Right lobe of liver (tissue), 6 donors: ENCODE measurements at places on chromosomes 3 and 15. TPM values are rescaled to one million over a fixed set of nuclear protein-coding genes. Genes with fewer than 3 reads are reported as not detected.

The ALDH1A3 gene
- 7.8 TPM for total RNA-seq

DNA sequence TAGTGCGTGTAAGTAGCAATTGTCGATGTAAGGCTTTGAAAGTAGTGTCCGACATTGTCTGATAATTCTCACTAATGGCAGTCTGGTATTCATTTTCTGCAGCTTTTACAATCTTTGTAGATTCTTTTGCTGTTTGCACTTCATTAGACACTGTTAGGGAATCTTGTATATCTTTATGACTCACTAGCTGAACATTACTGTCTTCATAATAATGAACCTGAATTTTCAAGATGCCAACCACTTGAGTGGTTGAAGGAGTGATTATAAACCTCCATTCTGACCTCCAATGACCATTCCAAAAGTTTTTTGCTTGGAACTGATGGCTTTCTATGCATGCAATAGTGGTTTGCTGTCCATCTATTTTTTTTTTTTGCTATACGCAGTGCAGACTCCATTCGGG is 76.4 kb upstream of the MFGE8 start:
- DNase-seq: no peak

DNA sequence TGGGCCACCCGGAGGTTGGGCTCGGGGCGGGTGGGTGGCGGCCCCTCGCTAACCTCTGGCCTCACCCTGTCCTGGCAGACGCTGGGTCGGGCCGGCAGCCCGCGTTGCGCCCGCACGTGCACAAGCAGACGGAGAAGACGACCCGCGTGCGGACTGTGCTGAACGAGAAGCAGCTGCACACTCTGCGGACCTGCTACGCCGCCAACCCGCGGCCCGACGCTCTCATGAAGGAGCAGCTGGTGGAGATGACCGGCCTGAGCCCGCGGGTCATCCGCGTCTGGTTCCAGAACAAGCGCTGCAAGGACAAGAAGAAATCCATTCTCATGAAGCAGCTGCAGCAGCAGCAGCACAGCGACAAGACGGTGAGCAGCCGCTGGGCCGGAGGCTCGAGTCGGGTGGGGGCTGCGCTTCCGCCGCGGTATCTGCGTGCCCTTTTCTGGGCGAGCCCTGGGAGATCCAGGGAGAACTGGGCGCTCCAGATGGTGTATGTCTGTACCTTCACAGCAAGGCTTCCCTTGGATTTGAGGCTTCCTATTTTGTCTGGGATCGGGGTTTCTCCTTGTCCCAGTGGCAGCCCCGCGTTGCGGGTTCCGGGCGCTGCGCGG is 3.7 kb downstream of the ISL2 start:
- DNase-seq: no peak

DNA sequence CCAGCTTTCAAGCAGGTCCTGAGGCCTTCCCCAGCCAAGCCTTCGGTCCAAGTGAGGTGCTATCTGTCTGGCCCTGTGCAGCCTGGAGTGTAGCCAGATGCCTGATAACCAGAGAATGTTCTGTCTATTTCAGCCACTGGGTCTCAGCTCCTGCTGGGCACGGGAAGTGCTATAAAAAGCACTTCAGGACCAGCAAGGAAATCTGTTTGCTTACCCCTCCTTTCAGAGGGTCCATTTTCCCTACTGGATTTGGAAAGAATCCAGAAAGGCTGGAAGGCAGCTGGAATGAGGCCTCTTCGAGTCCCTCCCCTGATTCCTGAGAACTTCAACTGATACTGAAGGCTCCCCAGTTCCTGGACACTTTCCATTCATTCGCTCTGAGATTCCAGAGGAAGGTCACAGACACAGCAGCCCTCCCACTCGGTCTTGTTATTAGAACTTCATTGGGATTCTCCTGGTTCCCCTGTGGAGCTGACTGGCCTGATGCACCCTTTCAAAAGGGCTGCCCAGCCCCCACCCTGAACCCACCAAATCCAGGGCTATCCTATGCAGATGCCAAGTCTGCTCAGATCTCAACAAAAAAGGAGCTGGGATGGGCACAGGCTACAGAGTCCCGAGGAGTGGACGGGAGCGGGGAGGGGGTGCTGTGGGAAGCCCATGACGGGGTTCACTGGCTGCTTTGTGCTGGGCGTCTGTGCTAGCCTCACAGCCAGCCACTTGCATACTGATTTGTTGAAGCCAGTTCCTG is 70.4 kb downstream of the UMPS start:
- DNase-seq: peak; percentile 47

GRCh38 chr3:129705274-129705673 is 98.8 kb upstream of the PLXND1 start:
- DNase-seq: no peak

- peak; percentile 57 for DNase-seq
Measured at GRCh38 chr3:4814305-4814903, 164.8 kb upstream of the BHLHE40 start.

The FSTL1 gene
- total RNA-seq: 32.8 TPM

- no peak for DNase-seq
Measured at GRCh38 chr3:38616111-38616510, 33.4 kb downstream of the SCN5A start.

The GABRR3 gene
- 0.51 TPM for total RNA-seq

The SLC9A9 gene
- total RNA-seq: 5.7 TPM

The LRRC31 gene
- total RNA-seq: 1.5 TPM

GRCh38 chr3:177084616-177085015 is 112.7 kb downstream of the TBL1XR1 start:
- DNase-seq: no peak

DNA sequence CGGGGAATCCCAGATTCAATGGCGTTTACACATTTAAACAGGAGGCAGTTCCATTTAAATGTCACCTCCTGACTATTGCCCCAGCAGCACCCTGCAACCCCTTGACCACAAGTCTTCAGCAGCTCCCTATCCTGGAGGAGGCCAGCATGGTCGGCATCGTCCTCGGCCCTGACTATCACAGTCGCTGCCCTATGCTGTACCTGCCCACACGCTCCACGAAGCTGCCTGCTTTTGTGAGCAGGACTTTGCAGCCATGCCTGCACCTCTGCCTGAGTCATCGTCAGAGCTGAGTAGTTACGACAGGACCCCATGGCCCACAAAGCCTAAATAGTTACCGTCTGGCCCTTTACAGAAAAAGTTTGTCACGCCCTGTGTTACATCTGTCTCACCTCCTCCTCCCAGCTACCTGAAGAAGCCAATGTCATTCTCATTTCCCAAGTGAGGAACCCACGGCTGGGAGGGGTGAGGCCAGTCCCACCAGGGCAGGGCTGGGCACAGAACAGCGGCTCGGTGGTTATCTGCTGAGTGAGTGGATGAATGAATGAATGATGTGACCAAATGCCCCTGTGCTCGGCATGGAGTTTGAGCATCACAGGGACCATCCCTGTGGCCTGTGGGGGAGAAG is 47.8 kb upstream of the IQSEC1 start:
- DNase-seq: peak; percentile 11

DNA sequence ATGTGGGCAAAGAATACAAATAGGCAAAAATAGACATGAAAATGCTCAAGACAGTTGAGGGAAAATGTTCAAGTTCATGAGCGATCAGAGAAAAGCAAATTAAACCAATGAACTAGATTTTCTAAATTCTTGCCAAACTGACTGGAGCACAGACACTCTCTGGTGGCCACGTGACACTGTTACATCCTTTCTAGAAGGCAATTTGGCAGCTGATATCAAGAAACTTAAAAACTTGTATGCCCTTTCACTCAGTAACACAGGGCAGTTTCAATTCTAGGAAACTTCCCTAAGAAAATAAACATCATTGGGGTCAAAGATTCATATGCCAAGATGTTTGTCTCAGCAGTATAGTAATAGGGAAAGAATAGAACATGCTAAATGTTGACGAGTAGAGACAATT is 52.2 kb downstream of the ABHD5 start:
- no peak for DNase-seq

- no peak for DNase-seq
Measured at GRCh38 chr15:99951511-99951910, 218.3 kb upstream of the LYSMD4 start.

The VGLL4 gene
- total RNA-seq: 20.6 TPM

GRCh38 chr3:148203297-148204010 is 494.2 kb upstream of the AGTR1 start:
- no peak for DNase-seq

- no peak for DNase-seq
Measured at GRCh38 chr3:182920515-182921084, 59.7 kb downstream of the DCUN1D1 start.
